ENCODE measurements at places on chromosomes 16 and 17. TPM values are rescaled to one million over a fixed set of nuclear protein-coding genes. Genes with fewer than 3 reads are reported as not detected.

GRCh38 chr16:2663553-2664546, 18.5 kb upstream of the KCTD5 start:
- no peak for DNase-seq

DNA sequence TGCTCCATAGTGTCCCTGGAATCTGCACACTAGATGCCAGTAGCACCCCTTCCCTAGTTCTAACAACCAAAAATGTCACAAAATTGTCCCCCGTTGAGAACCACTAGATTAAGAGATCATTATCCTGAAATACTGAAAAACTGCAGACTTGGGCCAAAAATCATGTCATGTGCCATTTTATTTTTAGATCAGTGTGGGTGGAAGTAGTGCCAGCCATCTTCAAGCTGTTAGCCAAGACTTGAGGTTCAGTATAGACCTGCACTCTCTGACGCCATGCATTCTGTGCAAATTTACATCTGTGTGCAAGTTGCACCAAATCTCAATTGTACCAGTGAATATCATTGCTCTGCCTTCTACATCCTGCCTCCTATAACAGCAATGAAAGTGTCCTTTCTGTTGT, 31.5 kb upstream of the NOL11 start:
- no peak for DNase-seq

DNA sequence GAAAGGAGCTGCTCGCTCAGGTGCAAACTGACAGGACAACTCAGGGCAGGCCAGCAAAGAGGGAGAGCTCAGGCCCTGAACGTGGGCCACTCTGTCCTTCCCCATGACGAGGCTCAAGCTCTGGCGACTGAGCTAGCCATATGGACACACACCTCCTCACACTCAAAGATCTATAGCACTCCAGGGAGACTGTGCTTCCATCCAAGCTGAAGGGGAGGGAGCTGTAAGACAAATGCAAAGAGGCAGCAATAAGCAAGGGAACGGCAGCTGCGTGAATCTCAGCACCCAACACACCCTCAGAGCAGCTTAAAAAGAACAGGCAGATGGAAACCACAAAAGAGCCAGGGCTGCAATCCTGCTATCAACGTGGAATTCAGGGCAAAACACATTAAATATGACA, 13.5 kb downstream of the NUDT16L1 start:
- no peak for DNase-seq

ODAD4 gene
- 0.80 TPM for polyA plus RNA-seq

SNRNP25 gene
- 30.6 TPM for polyA plus RNA-seq

All from forelimb muscle (tissue), 1 donor.